ENCODE measurements at places on chromosomes 13 and 19.

GRCh38 chr13:36101157-36101556 is 30.0 kb downstream of the DCLK1 start:
- DNase-seq = no peak

- DNase-seq = no peak
These were observed 1064.3 kb downstream of the DIAPH3 start for GRCh38 chr13:59099182-59099974.

GRCh38 chr19:11578258-11579142 is 1.1 kb upstream of the ACP5 start:
- no peak for DNase-seq

- no peak for DNase-seq
These were observed 799 bp downstream of the NR1H2 start for GRCh38 chr19:50377051-50377461.

DNA sequence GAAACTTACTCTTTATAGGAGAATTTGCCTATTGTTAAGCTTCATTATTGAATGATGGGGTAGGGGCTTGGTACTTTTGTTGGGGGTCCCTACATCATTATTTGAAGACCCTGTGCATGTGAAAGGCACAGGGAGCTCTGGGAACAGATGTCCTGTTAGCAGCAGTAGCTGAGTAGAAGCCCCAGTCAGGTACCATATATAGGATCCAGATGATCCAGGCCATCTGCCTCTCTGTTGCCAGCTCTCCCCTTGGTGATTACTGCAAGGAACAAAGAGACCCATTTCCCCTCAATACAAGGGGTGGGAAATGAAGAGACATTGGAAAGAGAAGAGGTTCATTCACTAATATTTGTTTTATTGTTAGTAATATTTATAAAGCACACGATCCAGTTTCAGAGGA is 4.4 kb upstream of the MTMR6 start:
- no peak for DNase-seq

GRCh38 chr19:7682175-7682855 is 1.7 kb downstream of the TRAPPC5 start:
- DNase-seq = no peak

GRCh38 chr13:36356058-36356457 is 9.9 kb upstream of the SPART start:
- DNase-seq = no peak

DNA sequence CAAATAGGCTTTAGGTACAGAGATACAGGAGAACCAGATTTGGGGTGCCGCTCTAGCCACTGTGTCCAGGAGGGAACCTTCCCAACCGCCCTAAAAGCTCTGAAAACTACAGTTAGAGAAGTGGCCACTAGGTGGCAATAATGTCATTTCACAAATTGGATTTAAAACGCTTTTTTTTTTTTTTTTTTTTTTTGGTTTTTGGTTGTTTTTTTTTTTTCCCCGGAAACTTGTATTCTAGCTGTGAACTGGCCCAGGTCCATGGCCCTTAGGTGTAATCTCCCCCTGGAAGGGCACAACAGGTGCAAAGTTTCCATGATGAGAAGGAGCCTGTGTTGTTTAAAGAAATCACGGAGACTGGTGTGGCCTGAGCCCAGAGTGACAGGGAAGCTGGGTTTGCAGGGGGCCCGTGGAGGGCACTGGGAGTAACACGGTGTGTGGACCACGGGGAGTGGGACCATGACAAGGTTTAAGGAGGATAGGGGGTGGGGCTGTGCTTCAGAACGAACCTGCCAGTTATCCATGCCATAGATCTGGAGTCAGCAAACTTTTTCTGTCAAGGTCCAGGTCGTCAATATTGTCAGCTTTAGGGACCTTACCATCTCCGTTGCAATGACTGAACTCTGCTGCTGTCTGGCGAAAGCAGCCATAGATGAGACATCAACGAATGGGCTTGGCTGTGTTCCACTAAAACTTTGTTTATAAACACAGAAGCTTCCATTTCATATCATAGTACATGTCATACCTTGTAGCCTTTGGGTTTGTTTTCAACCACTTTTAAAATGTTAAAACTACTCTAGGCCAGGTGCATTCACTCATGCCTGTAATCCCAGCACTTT is 10.1 kb downstream of the OR1I1 start:
- no peak for DNase-seq

DNA sequence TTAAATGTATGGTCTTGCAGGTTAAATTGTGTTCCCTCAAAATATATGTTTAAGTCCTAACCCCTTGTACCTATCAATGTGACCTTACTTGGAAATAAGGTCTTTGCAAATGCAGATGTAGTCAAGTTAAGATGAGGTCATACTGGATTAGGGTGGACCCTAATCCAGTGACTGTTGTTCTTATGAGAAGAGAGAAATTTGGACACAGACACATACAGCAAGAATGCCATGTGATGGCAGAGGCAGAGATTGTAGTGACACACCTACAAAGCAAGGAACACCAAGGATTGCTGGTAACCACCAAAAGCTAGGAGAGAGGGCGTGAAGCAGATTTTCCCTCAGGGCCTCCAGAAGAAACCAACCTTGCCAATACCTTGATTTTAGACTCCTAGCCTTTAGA is 50.2 kb downstream of the LACC1 start:
- DNase-seq = no peak
